HL-60 (cell line): ENCODE measurements at places on chromosomes 4 and X.

- DNase-seq = no peak
These were observed 5.2 kb downstream of the TRIM2 start for GRCh38 chr4:153209410-153209809.

GRCh38 chr4:66574145-66574978 lies 904.1 kb upstream of the EPHA5 start:
- no peak for DNase-seq

GRCh38 chrX:8404471-8404870 lies 60.2 kb upstream of the VCX3B start:
- no peak for DNase-seq

- DNase-seq = peak; percentile 68
These were observed 343.1 kb downstream of the MID1IP1 start for GRCh38 chrX:39144323-39144722.

DNA sequence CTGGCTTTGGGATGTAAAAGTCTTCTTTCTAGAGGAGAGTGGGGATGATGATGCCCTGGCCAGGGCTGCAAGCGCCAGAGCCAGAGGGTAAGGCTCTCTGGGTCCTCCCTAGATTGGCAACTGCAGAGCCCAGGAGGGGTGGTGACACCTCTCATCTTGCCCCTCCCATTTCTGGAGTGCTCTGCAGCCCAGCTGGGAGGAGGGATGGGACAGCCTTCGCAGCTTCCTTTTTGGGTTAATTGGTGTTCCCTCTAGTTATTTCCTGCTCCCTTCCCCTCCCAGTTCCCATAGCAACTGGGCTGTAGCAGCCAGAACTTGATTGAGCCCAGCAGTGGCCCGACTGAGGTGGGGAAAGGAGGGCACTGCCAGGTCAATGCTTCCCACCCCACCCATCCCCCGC lies 19.2 kb downstream of the NALF2 start:
- DNase-seq = no peak

GRCh38 chr4:81221303-81222081 lies 6.5 kb upstream of the PRKG2 start:
- DNase-seq = no peak

DNA sequence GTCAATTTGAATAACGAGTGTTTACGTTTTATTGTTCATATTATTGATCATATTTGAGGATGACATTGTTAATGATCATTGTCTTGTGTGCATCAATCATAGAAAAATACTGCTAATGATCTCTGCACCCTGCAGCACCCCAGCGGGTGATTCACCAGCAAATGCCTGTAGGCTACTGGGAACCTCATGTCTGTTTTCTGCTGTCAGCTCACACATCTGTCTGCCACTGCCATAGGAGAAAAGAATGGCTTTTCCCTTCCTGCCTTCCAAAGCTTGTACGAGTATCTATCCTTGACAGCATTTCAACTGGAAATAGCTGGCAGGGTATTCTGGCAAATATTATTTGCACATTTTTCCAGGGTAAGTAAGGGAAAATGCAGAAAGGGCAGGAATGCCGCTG lies 272.1 kb upstream of the TRAM1L1 start:
- DNase-seq = no peak

DNA sequence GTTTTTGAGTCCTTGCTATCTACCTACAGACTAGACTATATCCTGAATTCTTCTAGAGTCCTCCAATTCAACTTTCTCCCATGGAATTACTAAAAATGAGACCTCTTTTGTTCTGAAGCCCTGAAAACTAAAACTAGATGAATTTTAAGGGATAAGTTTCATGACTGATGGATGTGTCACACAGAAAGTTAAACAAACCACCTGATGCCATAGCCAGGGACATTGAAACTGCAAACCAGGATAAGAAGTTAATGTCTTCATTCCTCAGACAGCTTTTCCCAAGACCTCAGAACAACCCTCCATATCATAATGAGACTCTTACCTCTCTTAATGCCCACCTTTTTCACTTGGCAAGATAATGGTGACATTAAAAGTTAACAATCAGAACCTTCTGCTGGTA lies 81.5 kb upstream of the PTPN13 start:
- DNase-seq = no peak
